Aorta (tissue), 5 donors: ENCODE measurements at places on chromosomes 2 and 18. TPM values are rescaled to one million over a fixed set of nuclear protein-coding genes. Genes with fewer than 3 reads are reported as not detected.

GALNT1 gene
- polyA plus RNA-seq = 18.1 TPM

PLB1 gene
- polyA plus RNA-seq = 8.9 TPM

TRABD2A gene
- polyA plus RNA-seq = 0.23 TPM

DNAH6 gene
- polyA plus RNA-seq = 5.0 TPM

CRYGD gene
- not detected for polyA plus RNA-seq

HOXD13 gene
- polyA plus RNA-seq = not detected
